Stimulated activated CD8-positive, alpha-beta memory T cell treated with anti-CD3 and anti-CD28 coated beads, Interleukin-7, amount 100 ng/mL, for 1 hour (primary cell): ENCODE measurements at places on chromosomes 5 and 9.

- DNase-seq, result no peak
Observed at GRCh38 chr9:130283539-130284248, 18.1 kb downstream of the HMCN2 start.

GRCh38 chr9:38318759-38319495 lies 73.6 kb upstream of the ALDH1B1 start:
- no peak for DNase-seq

- no peak for DNase-seq
Observed at GRCh38 chr5:137010226-137010625, 488.9 kb downstream of the SPOCK1 start.

GRCh38 chr5:178230879-178231538 lies 1.6 kb downstream of the PHYKPL start:
- DNase-seq, result no peak

GRCh38 chr9:95460518-95461164 lies 56.1 kb downstream of the PTCH1 start:
- DNase-seq, result no peak

DNA sequence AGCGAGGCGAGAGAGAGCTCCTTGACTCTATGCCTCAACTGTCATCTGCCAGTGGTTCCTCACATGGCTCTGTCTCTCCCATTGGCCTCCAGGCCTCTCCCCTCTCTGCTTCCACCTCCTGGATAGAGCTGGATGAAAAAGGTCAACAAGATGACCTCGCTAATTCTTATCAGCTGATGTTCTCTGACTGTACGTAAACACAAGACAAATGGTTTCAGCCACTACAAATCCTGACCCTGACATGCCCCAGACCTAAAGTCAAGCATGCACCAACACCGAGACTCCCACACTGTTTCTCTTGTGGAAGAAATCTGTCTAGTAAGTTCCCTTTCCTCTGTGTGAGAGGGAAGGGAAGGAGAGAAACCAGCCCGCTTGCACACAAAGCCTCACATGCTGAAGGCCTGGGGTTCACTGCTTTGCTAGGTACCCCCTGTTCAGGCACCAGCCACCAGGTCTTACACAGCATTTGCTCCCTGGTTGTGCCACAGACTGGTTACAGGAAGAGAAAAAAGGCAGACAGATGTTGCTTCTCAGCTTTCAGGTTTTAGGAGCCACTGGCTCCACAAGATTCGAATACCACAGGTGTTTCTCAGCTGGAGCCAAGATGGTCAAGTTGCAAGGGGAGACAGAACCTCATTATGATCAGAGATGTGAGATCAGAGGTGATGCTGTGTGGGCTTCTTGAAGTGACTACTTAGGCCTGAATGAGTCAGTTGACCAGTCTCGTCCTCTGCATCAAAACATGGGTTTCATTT lies 592.5 kb downstream of the CCDC171 start:
- no peak for DNase-seq

- DNase-seq, result no peak
Observed at GRCh38 chr5:93010037-93010436, 571.0 kb downstream of the NR2F1-AS1 start.

- no peak for DNase-seq
Observed at GRCh38 chr9:137195525-137196220, 4.9 kb downstream of the TPRN start.

DNA sequence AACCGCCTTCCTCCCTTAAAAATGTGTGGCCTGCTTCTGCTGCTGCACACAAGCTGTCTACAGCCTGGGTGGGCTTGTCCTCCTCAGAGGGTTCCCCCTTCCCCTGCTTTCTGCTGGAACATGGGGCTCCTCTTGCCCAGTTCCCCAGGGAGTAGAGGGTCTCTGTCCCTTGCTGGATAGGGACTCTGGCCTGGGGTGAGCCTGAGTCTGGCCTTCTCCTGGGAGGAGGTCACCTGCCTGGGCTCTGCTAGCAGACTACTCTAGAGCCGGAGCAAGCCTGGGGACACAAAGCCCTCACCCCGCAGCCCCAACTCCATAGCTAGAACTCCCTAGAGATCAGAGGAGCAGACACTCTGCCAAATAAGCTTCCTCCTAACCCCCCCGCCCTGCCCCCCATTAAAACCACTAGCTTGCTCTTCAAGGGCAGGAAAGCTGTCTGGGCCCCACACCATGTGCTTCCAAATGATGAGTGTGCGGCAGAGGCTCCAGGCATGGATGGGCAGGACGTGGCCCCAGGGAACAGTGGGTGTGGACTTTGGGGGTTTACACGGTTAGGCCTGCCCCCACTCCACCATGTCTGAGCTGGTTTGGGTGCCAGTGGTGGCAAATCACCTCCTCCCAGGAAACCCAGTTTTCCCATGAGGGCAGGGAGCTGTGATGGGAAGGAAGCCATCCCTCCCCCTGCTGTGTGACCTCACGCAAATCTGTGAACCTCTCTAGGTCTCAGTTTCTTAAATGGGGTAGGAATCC lies 10.0 kb downstream of the TCF7 start:
- DNase-seq, result no peak

DNA sequence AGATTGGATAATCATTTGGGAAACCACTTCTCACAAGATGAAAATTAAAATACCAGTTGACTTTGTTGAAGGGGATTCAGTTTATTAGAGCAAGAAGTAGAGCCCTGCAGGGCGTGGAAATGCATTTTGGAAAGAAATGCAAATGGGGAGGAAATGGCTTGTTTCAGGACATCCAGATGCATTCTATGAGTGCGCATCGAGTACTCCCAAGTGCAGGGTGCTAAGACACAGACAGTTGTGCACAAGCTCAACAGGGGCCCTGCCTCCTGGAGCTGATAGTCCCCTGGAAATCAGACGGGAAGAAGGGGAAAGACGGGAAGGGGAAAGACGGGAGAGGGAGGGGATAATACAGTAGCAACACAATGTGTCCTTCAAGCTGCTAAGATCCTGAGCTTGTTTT lies 64.0 kb downstream of the NSUN2 start:
- DNase-seq, result no peak
